ENCODE measurements at places on chromosomes 7 and 10.
A peak's percentile ranks its signal among the peaks of the same experiment; 100 is the strongest.

DNA sequence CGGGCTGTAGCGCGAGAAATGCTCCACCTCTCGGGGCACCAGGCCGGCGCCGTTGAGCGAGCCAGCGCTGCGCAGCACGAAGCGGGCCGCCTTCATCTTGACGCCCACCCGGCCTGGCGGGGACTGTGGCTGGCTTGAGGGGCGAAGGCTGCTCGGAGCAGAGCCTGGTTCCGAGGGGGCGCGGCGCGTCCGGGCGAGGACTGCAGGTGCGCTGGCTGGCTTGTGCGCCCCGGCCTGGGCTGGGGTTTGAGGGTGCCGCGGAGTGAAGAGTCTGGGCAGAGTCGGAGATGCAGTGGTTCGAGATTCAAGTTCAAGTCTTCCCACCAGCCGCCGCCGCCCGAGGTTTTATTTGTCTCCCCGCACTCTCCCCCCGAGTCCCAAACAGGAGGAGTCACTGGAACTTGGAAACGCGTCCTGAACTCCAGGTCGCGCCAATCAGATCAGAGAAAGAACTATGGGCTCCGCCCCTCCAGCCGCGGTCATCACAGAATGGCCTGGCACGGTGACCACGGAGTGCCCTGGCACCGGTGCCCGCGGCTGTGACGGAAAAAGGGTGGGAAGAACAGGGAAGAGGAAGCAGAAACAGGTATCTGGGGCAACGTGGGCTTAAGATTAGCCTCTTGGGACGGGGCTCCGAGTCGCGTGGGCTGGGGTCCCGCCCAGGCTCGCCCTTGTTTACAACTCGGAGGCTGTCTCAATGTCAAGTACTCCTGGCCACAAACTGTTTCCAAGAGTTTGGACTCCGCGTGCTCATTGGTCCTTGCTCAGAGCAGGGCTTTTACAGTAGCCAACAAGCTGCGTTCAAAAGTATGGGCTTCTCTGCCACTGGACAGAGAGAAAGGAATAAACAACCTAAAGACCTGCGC, at the start of gene PDK4:
TSS of gene PDK4 (minus strand) at position 319 of the 866 bp plus-strand sequence. CDS start at position 96, 223 bp downstream.
- no peak for DNase-seq

GRCh38 chr10:5544216-5544805, 19.6 kb downstream of the CALML3 start:
- DNase-seq, result no peak

GRCh38 chr7:55129541-55130394, 111.0 kb downstream of the EGFR start:
- DNase-seq, result no peak

GRCh38 chr7:42972699-42973500, 40.7 kb downstream of the MRPL32 start:
- no peak for DNase-seq

GRCh38 chr7:144784943-144785342, 50.9 kb downstream of the TPK1 start:
- DNase-seq, result no peak

DNA sequence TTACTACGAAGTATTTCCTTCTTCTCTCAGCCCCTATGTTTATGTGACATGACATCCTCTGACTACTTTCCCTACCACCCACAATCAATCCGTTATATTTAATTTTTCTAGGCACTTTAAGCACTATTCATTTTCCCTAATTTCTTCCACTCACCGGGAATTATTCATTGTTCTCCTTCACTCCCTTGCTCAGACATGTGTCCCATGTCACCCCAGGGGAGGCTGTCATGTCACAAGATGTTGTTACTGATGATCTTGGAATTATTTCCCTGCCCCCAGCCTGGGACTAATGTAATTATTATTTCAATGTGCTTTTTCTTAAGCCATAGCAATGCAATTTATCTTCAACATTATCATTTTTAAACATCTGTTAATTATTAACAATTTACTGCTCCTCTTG, 317.2 kb downstream of the PHF14 start:
- no peak for DNase-seq

DNA sequence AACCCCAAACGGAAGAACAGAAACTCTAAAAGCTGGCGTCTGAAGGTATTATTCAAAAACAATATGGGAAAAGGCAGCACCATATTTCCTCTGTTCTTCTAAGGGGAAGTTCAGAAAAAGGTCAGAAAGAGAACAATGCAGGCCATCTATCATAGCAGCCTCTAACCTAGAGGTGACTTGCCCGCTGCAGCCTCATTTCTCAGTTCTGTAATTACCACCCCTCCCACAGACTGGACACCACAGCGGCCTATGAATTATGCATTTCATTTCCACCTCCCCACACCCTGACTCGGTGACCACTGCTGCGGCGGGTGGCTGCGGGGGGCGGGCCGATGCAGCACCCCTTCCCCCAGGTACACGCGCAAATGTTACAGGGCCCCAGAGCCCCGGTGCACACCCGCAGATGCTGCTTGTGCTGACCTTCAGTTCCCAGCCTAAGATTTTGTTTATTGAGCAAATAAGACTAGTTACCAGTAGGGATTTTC, 125.5 kb downstream of the CLEC2L start:
- no peak for DNase-seq

DNA sequence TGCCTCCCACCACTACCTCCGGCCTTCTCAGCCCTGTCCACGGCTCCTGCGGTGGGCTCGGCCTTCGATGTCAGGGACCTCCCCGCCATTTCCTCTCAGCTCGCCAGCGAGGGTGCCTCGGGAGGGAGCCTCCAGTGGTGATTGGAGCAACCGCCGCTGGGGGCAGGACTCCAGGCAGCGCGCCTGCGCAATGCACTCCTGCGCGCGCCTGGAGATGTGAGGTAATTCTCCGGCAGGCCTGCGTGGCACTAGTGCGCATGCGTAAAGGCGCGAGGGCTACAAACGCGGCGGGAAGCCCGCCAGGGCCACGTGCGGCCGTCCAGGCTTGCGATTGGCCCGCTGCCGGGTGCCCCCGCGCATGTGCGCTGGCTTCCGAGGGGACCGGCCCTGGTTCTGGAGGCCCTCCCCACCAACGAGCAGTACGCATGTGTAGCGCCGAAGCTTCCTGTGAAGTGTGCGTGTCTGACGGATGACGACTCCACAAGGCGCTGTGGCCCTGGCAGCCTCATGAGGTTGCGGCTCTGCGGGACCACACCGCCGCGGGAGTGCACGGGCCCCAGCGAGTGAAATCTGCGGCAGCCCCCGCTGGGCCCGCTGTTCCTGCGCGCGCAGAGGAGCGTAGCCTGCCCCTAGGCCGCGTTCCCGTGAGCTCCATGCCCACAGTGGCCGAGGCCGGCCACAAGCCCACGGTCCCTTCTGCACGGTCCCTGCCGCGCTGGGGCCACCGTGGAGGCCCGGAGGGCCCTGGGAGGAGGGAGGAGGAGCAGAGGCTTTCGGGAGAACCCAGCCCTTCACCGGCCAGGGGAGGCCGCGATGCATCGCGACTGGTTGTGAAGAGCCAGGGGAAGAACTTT, at the start of gene SYCE1:
TSS of gene SYCE1 (minus strand) at position 143 of the 854 bp plus-strand sequence. CDS start at position 89, 54 bp downstream.
- peak; percentile 66 for DNase-seq

- DNase-seq, result no peak
Observed at GRCh38 chr10:119104654-119105015, 722 bp downstream of the DENND10 start.

- DNase-seq, result no peak
Observed at GRCh38 chr10:119120875-119121274, 17.0 kb downstream of the DENND10 start.

GRCh38 chr10:132845041-132845551, 59.1 kb upstream of the NKX6-2 start:
- no peak for DNase-seq

GRCh38 chr7:36161996-36162395, 8.9 kb downstream of the EEPD1 start:
- DNase-seq, result no peak

DNA sequence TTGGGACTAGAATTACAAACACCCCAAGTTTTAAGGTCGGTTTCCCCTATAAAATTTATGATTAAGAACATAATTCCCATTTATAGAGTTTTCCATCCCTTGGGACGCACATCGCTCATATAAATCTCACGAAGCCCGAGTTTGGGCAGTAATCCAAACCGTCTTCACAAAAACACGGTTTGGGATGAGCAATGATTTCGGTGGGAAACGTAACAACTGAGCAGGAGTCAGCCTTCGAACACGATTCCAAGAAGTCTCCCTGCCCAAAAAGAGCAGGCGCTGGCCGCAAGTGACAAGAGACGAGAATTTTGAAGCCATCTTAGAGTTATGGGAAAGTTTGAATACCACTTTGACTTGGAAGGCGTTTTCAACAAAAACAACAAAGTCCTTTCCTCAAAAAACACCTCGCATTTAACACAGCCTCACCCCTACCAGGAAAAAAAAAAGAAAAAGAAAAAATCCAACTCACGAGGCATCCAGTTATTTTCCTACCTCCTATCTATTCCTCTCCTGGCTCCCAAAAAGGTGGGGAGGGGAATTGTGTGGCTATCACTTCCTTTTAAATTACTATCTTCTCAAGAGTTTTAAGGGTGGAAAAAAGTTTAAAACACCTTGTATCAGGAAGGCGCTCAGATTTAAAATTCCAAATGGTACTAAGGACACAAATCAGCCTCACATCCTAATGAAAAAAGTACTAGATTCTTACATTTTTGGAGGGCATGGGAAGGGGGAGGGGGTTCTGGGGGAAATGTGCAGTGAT, 1.6 kb downstream of the SEPHS1 start:
- no peak for DNase-seq

GRCh38 chr7:25805027-25805687, 346.8 kb upstream of the NFE2L3 start:
- DNase-seq, result no peak

- DNase-seq, result peak; percentile 22
Observed at GRCh38 chr10:58282615-58283014, 13.7 kb downstream of the CISD1 start.

- DNase-seq, result no peak
Observed at GRCh38 chr7:133771788-133772419, 355.2 kb upstream of the LRGUK start.

DNA sequence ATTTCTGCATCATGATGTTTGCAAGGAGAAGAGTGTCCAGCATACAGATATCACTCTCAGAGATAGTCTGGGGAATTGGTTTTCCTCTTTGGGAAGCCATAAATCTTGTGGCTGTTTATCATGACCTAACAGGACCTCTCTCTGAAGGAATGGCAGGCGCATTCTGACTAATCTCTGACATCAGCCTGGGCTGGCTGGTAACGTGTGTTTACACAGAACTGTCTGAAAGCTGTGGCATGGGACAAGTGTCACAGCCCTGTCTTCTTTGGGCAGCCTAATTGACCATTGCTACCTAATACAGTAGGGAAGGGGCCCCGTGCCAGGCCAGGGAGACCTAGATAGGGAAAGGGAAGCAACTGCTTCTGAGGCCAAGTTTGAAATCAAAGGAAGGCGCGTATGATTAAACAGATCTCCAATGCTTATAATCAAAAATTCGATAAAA, 73.9 kb upstream of the CABCOCO1 start:
- no peak for DNase-seq

DNA sequence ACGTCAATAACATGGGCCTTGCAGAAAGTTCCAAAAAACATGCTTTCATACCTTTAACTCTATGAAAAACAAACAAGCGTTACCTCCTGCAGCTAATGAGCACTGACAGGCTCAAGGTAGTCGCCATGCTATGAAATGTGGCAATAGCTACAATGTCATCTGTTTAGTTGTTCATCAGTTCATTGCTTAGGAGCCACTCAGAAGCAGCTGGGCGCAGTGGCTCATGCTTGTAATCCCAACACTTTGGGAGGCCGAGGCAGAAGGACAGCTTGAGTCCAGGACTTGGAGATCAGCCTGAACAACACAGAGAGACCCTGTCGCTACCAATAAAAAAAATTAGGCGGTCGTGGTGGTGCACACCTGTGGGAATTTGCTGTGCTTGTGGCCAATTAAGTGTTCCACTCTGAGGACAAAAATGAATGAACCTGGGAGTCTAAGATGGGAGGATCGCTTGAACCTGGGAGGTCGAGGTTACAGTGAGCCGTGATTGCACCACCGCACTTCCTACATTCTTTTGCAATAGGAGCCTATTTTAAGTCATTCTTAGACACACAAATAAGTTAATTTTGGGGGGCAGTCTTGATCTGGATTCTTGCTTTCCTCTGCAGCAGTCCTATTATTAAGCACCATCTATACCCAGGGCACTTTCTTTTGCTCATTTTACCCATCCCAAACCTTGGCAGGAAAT, 276.2 kb upstream of the KLF14 start:
- DNase-seq, result no peak

DNA sequence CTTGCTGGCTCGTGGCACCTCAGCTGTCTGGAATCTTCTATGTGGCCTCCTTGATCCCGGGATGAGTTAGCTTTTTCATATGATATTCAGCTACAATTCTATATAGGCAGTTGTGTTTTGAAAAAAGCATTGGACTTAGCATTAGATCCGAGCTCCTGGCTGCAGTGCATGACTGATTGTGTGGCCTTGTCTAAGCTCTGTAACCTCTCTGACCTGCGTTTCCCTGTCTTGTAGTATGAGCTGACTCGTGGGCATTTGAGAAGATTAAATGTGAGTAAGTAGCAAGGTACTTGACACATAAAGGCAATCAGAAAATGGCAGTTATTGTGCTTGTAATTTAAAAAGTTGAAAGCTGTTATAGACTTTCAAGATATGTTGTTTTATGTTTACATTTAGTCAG, 85.9 kb downstream of the CCNY start:
- no peak for DNase-seq

GRCh38 chr10:109960682-109961081, 37.4 kb upstream of the XPNPEP1 start:
- no peak for DNase-seq

GRCh38 chr7:142964502-142965246, 2.5 kb upstream of the KEL start:
- DNase-seq, result no peak
